ENCODE measurements at places on chromosomes 4 and X.

- DNase-seq = no peak
These were observed 70.0 kb upstream of the TSPAN5 start for GRCh38 chr4:98728433-98728832.

GRCh38 chr4:90189946-90190345 is 62.8 kb downstream of the CCSER1 start:
- DNase-seq = no peak

- DNase-seq = no peak
These were observed 89.3 kb downstream of the DDIT4L start for GRCh38 chr4:100100985-100101384.

- DNase-seq = no peak
These were observed 469.8 kb upstream of the CPEB2 start for GRCh38 chr4:14532436-14532835.

DNA sequence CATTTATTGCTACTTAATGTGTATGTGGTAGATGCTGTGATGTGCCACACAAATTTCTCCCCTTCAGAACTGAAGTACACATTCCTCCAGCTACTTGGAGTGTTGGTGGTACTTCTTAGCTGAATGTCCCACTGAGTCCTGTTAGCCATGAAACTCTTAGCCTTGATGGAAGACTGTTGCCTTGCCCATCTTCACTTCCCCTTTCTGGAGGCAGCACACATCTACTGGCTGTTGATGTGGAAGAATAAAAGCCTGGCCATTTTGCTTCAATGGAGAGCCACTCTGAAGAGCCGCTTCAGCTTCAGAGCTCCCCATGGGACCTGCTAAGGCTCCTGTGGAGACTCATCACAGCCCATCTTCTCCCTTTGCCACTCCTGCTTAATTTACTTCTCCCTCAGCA is 157.7 kb upstream of the PITX2 start:
- DNase-seq = no peak

All from NCI-H1436 (cell line).